ENCODE measurements at places on chromosomes 2 and 18. TPM values are rescaled to one million over a fixed set of nuclear protein-coding genes. Genes with fewer than 3 reads are reported as not detected.

The CCDC150 gene
- total RNA-seq, result 7.1 TPM

The UGT1A5 gene
- total RNA-seq, result not detected

The GREB1 gene
- total RNA-seq, result 5.9 TPM

The CD207 gene
- not detected for total RNA-seq

The SCTR gene
- not detected for total RNA-seq

The SERPINB10 gene
- not detected for total RNA-seq

The TUBA4B gene
- not detected for total RNA-seq

The KLHL41 gene
- total RNA-seq, result 0.21 TPM

The ITGA4 gene
- total RNA-seq, result 6.6 TPM

The SERPINB13 gene
- total RNA-seq, result not detected

GRCh38 chr18:36724591-36725001 lies 104.2 kb downstream of the TPGS2 start:
- H3K4me1 ChIP-seq, result no peaks in the 10 kb centered on the region
- H3K36me3 ChIP-seq, result no peaks in the 10 kb centered on the region
- H3K27ac ChIP-seq, result peak overlapping the region; percentile 55
- peak overlapping the region; percentile 35 for H3K4me3 ChIP-seq
- no peak for DNase-seq
- H3K27me3 ChIP-seq, result no peaks in the 10 kb centered on the region

GRCh38 chr2:187853381-187853791 lies 299.2 kb upstream of the TFPI start:
- DNase-seq, result no peak
- no peak overlapping the region for H3K4me3 ChIP-seq
- H3K27me3 ChIP-seq, result no peaks in the 10 kb centered on the region
- no peaks in the 10 kb centered on the region for H3K36me3 ChIP-seq

GRCh38 chr2:117862459-117862858 lies 48.0 kb downstream of the DDX18 start:
- H3K27ac ChIP-seq, result no peak overlapping the region
- no peaks in the 10 kb centered on the region for H3K27me3 ChIP-seq
- H3K4me1 ChIP-seq, result no peaks in the 10 kb centered on the region
- no peak overlapping the region for H3K4me3 ChIP-seq

DNA sequence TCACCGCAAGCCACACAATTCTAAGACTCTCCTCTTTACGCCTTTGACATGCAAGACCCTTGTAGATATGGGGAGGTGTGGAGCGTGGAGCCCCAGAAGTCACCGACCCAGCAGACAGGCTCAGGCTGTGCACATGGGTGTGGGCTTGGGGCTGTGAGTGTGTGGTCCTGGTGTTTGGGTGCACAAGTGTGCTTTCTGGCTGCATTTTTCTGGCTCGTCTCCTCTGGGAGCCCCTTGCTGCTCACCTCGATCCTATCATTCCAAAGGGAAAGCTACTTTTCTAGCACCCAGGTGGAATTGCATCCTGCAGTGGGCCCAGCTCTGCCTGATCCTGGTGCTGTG lies 143.0 kb downstream of the ACOXL start:
- no peak overlapping the region for H3K4me3 ChIP-seq
- no peaks in the 10 kb centered on the region for H3K4me1 ChIP-seq
- no peaks in the 10 kb centered on the region for H3K36me3 ChIP-seq
- no peak for DNase-seq

- H3K27ac ChIP-seq, result no peak overlapping the region
- no peaks in the 10 kb centered on the region for H3K36me3 ChIP-seq
- no peaks in the 10 kb centered on the region for H3K4me1 ChIP-seq
- DNase-seq, result no peak
- no peaks in the 10 kb centered on the region for H3K27me3 ChIP-seq
These were observed 232.2 kb downstream of the TRIB2 start for GRCh38 chr2:12948961-12949353.

DNA sequence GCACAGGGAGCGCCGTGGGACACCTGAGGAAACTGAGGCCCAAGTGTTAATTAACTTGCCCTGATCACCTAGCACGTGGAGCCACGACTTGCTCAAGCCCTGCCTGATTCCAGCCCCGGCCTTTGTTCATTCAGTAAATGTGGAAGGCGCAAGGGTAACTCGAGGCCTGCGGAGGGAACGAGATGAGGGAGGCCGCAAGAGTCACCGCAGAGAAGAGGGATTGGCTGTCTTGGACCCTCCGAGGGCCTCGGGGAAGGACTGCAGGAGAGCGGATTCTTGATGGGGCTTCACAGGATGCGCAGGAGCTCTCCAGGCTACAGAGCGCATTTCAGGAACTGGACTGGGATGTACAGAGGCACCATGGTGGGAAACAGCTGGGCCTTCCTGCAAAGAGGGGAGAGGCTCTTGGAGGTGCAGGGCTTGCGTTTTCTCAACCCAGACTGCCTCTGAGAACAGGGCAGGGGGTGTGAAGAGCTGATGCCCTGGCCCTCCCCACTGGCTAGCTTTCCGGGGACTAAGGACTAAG lies 511 bp upstream of the ANKMY1 start:
- no peak overlapping the region for H3K27ac ChIP-seq
- peaks cover 19% of the 10 kb centered on the region for H3K4me1 ChIP-seq
- DNase-seq, result no peak
- H3K36me3 ChIP-seq, result no peaks in the 10 kb centered on the region
- H3K4me3 ChIP-seq, result peak overlapping the region; percentile 53
- H3K27me3 ChIP-seq, result no peaks in the 10 kb centered on the region

DNA sequence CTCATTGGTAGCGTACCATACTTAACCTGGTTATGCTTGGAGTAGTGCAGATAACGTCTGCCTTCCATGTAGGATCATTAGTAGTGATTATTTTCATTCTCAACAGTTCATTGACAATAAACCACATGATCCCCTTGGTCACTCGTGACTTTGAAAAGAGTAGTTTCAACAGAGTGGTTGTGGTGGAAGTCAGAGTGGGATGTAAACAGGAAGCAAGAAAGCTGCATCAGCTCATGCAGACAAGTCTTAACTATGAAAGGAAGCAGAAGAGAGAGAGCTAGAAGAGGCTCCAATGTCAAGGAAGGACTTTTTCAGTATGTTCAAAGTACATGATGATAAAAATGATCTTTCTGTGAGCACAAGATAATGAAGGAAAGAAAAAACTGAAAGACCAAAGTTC lies 287.4 kb downstream of the MBD2 start:
- H3K27ac ChIP-seq, result no peak overlapping the region
- H3K36me3 ChIP-seq, result no peaks in the 10 kb centered on the region
- H3K27me3 ChIP-seq, result no peaks in the 10 kb centered on the region
- no peaks in the 10 kb centered on the region for H3K4me1 ChIP-seq
- H3K4me3 ChIP-seq, result no peak overlapping the region

GRCh38 chr2:228916416-228917090 lies 354.5 kb downstream of the PID1 start:
- no peaks in the 10 kb centered on the region for H3K4me1 ChIP-seq
- H3K27ac ChIP-seq, result no peak overlapping the region
- no peaks in the 10 kb centered on the region for H3K36me3 ChIP-seq
- no peaks in the 10 kb centered on the region for H3K27me3 ChIP-seq
- no peak overlapping the region for H3K4me3 ChIP-seq

- H3K4me3 ChIP-seq, result peak overlapping the region; percentile 96
- no peaks in the 10 kb centered on the region for H3K27me3 ChIP-seq
- H3K36me3 ChIP-seq, result no peaks in the 10 kb centered on the region
These were observed 2.4 kb downstream of the FIGN start for GRCh38 chr2:163733301-163733938.

DNA sequence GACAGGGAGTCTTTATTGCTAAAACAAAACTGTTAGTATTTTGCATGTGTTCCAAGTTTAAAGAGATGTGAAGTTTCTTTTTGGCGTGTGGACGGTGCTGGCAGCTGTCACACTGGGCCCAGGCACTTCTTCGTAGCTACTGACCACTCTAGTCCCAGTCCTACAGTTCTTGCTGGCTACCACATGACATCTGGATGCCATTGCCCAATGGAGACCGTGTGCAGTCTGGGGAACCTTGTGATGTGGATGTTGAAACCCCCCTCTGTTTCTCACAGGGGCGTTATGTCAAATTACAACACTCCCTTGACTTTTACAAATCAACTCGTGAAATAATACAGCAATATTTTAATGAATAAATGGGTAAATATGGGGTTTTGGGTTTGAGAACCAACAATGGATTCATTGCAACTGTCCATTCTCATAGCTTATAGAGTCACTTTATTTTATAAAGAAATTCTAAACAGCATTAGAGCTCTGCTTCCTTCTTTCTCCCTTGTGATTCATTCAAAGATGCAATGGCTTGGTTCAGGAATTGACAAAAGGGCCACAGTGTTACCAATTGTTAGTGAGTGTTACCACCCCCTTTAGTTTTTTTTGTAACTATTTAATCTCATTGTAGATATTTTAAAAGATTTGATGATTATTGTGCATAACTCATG lies 1.2 kb downstream of the GPD2 start:
- peak overlapping the region; percentile 99 for H3K27ac ChIP-seq
- no peaks in the 10 kb centered on the region for H3K27me3 ChIP-seq

- H3K27me3 ChIP-seq, result no peaks in the 10 kb centered on the region
- H3K4me3 ChIP-seq, result no peak overlapping the region
- H3K4me1 ChIP-seq, result no peaks in the 10 kb centered on the region
- H3K36me3 ChIP-seq, result no peaks in the 10 kb centered on the region
- DNase-seq, result no peak
These were observed 16.1 kb downstream of the ACOXL start for GRCh38 chr2:110748489-110748867.

DNA sequence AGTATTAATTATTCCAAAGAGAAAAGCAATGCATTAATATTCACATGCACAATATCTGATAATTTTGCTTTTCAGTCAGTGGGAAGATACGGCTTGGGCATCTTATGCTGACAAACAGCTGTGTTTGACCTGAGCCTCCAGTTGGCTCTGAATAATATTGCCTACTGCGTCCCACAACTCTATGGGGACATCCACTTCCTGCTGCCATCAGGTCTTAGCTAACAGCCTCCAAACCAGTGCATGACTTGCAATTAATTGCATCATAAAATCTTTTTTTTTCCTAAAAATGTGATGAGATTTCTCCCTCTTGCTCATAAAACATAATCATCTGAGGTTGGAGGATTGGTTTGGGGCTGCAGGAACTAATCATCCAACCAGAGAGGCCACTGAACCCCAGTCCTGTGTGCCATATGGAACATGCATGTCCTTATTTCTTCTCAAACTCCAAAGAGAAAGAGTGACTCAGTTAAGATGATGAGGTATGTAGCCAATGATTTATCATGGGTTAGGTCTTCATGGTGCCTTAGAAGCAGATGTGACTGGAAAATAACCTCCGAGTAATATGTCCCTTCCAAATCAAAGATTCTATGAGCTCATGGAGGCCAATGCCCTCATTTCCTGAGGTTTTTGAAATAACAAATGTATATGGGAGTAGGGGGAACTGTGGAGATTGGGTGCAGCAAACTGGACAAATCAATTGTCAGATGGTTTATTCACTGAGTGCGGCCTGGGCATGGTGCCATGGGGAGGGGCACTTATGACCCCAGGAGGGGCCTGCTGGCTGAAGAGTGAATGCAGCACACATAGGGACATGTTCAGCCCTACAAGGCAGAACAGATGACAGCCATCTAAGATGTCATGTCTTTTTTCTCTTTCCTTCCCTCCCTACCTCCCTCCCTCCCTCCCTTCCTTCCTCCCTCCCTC lies 39.4 kb downstream of the EDAR start:
- no peak overlapping the region for H3K27ac ChIP-seq
- no peak overlapping the region for H3K4me3 ChIP-seq
- no peaks in the 10 kb centered on the region for H3K4me1 ChIP-seq
- no peaks in the 10 kb centered on the region for H3K36me3 ChIP-seq
- DNase-seq, result no peak
- no peaks in the 10 kb centered on the region for H3K27me3 ChIP-seq

DNA sequence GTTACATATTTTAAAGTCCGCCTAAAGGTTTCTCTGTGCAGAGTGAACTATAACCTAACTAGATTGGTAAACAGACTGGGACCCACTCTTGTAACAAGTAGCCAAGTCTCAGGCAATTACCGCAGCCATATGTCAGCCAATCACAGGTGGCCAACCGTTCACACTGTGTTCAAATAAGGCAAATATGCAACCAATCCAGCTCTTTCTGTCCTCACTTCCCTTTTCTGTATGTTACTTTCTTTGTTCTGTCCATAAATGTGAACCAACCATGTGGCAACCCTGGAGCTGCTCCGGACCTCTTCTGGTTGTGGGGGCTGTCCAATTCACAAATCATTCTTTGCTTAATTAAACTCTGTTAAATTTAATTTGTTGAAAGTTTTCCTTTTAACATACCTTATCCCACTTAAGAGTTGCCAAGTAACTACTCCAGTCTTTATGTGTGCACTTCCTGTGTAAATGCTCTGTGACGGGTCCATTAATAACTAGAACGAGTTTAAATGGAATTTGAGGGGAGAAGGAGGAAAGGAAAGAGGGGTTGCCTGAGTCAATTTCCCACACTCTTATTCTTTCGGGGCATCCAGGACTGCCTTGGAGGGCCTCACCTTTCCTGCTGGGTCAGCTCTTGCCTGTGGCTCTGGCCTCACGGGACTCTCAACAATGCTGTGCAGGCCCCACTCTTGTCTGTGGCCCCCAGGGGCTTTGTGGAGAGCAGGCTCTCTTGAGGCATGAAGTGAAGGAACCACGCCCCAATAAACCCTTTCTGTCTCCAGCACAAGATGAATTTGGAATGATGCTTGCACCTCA lies 6.6 kb upstream of the RPL37A start:
- no peak for DNase-seq
- no peaks in the 10 kb centered on the region for H3K27me3 ChIP-seq
- no peak overlapping the region for H3K27ac ChIP-seq
- H3K4me3 ChIP-seq, result no peak overlapping the region
- H3K36me3 ChIP-seq, result no peaks in the 10 kb centered on the region
- no peaks in the 10 kb centered on the region for H3K4me1 ChIP-seq

- H3K36me3 ChIP-seq, result no peaks in the 10 kb centered on the region
- no peaks in the 10 kb centered on the region for H3K4me1 ChIP-seq
- DNase-seq, result no peak
- no peak overlapping the region for H3K4me3 ChIP-seq
- H3K27me3 ChIP-seq, result no peaks in the 10 kb centered on the region
These were observed 78.9 kb upstream of the DAPL1 start for GRCh38 chr2:158716121-158716791.

DNA sequence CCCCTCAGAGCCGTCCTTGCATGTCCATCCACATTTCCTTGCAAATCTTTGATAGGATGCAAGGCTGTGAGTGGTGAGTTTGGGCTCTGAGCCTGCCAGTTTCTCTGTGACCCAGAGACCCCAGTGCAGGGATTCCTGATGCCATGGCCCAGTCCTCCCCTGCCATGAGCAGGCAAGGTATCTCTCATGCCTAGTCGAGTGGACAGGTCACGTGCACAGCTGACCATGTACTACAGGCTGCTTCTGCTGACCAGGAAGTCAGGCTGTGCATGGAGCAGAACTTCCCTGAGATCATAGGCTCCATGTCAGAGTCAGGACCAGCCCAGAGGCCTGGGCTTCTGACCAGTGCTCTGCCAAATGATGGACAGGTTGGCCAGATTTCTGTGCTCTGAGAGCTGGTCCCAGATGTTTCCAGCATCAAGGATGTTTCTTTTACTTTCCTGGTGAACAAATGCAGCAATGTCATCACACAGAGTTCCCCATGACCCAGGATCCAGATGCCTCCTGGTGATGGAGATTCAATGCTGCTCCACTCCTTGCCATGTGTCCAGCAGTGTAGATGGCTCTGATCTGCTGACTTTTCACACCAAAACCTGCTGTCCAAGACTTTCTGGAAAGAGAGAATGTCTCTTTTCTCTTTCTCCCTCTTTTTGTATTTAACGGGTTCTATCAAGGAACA lies 321.6 kb upstream of the HS6ST1 start:
- H3K27me3 ChIP-seq, result no peaks in the 10 kb centered on the region
- H3K36me3 ChIP-seq, result no peaks in the 10 kb centered on the region
- H3K4me1 ChIP-seq, result no peaks in the 10 kb centered on the region
- no peak overlapping the region for H3K4me3 ChIP-seq

GRCh38 chr2:112542984-112543661 lies 858 bp downstream of the POLR1B start:
- no peak for DNase-seq
- no peak overlapping the region for H3K27ac ChIP-seq
- H3K4me1 ChIP-seq, result peaks cover 11% of the 10 kb centered on the region
- peaks cover 7% of the 10 kb centered on the region for H3K36me3 ChIP-seq
- peak overlapping the region; percentile 86 for H3K4me3 ChIP-seq

All from ascending aorta (tissue), 2 donors.